Stimulated activated CD4-positive, alpha-beta T cell treated with anti-CD3 and anti-CD28 coated beads, Interleukin-1b, Interleukin-23, amount 100 ng/mL, for 1 hour (primary cell): ENCODE measurements at places on chromosomes 12 and 14.

DNA sequence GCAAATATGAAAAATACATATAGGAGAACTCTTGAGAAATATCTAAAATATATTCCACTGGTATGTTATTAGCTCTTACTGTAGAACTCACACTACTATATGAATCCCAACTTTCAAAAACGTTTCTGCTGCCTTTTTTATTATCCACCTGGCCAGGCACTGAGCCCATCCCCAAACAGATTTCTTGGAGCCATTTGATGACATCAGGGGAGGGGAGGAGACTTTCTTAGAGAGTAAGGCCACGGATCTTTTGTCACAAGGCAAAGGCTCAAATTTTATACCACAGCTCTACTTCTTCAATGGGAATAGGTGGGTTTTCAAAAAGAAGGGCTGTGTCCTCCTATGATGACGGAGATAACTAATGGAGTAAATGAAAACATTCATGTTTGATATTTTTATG lies 83.0 kb downstream of the SLC25A21 start:
- DNase-seq = no peak

- DNase-seq = no peak
Observed at GRCh38 chr12:127463237-127463636, 803.7 kb upstream of the TMEM132C start.

GRCh38 chr12:104729091-104729490 lies 229.0 kb downstream of the SLC41A2 start:
- DNase-seq = no peak

DNA sequence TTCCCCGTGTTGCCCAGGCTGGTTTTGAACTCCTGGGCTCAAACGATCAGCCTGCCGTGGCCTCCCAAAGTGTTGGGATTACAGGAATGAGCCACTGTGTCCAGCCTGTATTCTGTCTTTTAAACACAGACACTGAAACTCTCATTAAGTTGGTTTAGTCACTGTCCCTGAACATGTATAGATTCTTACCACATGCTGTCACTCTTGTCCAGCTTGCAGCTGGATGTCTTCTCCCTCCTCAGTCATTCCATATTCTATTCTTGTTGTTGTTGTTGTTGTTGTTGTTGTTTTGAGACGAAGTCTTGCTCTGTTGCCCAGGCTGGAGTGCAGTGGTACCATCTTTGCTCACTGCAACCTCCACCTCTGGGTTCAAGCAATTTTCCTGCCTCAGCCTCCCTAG lies 12.3 kb upstream of the ATP5MC2 start:
- DNase-seq = no peak

DNA sequence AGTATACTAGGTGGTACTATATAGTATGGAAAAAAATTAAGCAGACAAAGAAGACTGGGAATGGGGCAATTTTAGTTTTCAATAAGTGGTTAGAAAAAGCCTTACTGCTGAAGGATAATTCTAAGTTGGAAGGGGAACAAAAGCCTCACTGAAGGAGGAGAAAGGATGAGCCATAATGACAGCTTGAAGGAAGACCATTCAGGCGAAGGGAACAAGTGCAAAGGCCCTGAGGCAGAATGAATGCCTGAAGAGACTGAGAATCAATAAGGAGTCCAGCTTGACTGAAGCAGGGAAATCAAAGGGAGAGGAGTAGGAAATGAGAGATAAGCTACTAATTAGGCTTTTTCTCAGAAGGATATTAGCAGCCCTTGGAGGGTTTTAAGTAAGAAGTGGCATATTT lies 28.5 kb downstream of the PPP1R13B start:
- DNase-seq = no peak

GRCh38 chr12:120736404-120737331 lies 11.0 kb downstream of the ACADS start:
- DNase-seq = no peak

- DNase-seq = no peak
Observed at GRCh38 chr14:34247605-34248004, 214.4 kb downstream of the SPTSSA start.

GRCh38 chr12:104935886-104936285 lies 22.2 kb downstream of the SLC41A2 start:
- no peak for DNase-seq
